OCI-M1 (cell line): ENCODE measurements at places on chromosomes 4 and X.

GRCh38 chrX:96564595-96564994 lies 120.0 kb upstream of the DIAPH2 start:
- no peak for DNase-seq

DNA sequence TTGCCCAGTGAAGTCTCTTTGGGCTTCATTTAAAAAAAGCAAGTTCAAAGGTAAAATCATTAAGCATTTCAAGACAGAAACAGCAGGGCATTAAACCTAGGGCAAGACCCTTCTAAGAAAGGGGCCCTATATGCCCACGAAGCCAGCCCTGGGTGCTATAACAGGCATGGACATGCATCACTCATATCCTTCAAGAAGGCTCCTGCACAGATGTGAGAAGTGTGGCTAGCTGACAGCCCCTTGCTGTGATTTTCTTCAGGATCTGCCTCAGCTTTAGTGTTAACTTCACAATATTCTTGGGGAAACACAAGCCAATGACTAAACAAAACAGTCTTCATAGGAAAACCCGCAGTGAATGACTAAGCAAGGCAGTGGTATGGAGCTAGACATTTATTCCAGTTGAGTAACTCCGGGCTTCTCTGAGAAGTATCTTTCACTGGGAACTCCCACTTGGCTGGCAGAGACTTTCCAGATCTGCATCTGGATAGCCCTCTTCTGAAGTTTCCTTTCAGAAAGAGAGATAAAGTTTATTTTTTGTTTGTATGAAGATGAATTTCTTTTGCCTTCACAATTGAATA lies 11.9 kb upstream of the MAOA start:
- DNase-seq: peak; percentile 80

GRCh38 chr4:89922848-89923416 lies 28.3 kb downstream of the MMRN1 start:
- DNase-seq: no peak

- DNase-seq: no peak
These were observed 40.4 kb downstream of the CCDC158 start for GRCh38 chr4:76380561-76380960.

DNA sequence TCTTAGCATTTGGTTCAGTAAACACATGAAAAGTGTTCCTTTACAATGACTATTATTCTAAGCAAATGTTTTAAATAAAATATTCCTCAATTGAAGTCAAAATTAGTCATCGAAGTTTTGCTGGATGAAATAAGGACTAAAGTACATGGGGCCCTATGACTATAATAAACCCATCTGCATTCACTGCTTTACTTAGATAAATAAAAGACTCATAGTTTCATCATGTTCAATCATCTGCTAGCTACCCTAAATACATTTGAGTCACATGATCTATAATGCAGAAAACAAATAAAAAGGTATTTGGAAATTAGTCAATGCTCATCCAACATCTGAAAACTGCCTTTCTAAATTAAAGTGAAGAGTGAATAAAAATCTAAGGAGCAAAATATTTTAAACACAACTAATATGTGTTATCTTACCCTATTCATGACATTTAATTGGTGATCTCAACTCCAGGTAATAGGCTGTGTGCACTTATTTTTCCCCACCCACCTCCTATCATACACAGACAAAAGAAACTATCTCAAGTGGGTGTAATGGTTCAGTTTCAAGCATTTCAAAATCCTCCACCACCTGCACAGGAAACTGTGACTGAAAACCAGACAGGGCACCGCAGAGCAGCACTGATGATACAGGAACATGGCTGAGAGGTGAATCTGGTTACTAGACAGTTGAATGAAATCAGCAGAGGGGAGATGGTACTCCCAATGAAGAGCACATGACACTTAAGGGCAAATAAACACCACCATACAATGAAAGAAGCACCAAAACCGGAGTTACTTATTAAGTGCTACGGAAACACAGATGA lies 78.6 kb downstream of the CAMK2D start:
- no peak for DNase-seq

DNA sequence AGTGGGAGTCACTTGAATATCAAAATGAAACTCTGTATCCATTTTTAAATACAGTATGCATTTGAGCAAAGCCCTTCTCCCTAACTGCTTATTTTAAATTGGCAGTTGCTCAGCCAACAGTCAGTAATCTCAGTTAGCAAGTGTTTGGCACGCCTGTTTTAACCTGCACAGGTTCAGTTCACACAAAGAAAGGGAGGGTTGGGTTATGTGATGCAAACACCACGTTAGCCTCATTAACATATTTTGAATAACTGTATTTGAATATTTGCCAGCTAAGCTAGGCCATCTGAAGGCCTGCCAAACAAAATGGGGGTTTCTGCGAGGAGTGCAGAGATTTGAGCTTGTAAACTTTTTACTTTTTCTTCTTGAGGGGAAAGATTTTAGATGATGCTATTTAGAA lies 19.8 kb downstream of the GAB1 start:
- no peak for DNase-seq

DNA sequence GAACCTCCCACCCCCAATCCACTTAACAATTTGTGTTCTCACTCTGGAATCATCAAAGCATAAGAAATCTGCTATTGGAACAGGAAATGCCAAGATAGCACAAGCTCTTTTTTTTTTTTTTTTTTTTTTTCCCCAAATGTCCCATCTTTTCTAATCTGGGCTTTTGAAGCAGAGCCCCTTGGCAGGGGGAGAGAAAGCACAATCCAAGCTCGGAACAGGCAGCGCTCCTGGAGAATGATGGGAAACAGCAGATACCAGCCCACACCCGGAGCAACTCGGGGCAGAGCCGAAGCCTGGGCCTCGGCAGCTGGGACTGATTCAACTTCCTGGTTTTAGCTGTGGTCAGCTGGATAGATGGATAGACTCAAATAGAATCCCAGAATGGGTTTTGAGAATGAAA lies 235.1 kb downstream of the QDPR start:
- peak; percentile 13 for DNase-seq

DNA sequence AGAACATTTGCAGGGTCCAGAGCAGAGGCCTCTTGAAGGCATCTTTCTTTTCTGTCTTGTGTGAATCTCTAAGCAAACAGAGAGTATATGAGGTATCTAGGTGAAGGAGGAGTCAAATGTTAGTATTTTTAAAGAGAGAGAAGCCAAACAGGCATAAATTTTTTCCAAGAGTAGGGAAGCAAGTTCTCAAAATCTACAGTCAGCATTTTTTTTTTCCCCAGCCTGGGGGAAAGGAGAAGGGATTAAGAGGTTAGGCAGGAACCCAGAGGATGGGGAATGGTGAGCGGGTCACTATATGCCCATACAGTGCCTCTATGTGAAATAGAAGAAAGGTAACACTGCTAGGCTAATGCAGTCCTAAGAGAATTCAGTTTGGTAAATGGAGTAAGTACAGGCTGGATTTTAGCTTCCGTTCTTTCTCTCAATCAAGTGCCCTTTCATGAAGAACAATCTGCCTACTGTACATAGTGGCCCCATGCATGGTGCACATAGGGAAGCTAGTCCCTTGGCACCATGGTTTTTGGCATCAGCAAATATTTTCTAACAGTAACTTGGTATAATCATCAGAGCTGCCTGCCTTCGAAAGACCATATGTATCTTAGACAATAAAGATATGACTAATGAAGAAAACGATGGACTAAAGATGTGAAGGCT lies 163.1 kb upstream of the MAB21L2 start:
- DNase-seq: no peak

DNA sequence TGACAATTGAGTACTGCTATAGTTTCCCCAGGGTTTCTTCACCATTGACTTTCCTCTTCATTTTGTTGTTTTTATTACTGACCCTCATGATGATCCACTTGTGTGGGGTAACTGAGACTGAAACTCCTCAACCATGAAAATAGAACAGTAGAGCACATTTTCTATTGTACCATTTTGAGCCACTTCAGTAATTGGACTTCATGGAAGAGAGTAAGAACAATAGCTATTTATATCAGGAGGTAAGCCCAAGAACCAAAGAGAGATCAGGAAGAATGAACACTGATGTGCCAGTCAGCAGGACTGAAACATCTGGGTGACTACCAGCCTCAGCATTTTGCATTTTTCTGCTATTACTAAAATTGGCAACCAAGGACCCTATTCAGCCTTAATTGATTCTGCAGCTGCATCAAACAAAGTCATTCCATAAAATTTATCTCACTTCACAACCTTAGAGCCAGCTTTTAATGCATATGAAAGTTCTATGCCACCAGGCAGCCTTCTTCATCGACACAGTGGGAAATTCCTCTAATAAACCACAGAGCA lies 151.4 kb downstream of the BANK1 start:
- no peak for DNase-seq

DNA sequence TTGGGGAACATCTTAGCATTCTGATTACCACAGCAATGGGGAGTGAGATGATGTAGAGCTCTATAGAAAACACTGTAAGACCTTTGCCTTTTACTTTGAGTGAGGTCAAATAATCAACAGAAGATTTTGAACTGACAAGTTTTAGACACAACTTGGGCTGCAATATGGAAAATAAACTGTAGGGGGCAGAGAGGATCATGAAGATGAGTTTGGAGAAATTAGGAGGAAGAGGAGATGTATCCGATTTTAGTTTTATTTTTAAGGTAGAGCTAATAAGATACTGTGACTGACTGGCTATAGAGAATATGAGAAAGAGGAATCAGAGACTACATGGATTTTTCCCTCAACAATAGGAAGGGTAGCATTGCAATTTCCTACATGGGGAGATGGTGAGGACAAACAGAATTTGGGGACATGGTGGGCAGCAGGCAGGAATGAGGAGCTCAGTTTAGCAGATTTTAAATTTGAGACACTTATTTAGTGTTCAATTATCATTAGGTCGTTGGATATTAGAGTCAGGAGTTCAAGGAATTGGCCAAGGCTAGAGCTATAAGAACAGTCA lies 563.1 kb downstream of the INPP4B start:
- peak; percentile 69 for DNase-seq

- DNase-seq: no peak
These were observed 181.0 kb downstream of the PALLD start for GRCh38 chr4:168677879-168678278.

- DNase-seq: peak; percentile 13
These were observed 127.8 kb upstream of the METTL14 start for GRCh38 chr4:118557298-118557851.

- DNase-seq: no peak
These were observed 16.7 kb downstream of the LGI2 start for GRCh38 chr4:25013756-25014661.

- DNase-seq: peak; percentile 73
These were observed 37.4 kb downstream of the OCRL start for GRCh38 chrX:129577473-129577872.

DNA sequence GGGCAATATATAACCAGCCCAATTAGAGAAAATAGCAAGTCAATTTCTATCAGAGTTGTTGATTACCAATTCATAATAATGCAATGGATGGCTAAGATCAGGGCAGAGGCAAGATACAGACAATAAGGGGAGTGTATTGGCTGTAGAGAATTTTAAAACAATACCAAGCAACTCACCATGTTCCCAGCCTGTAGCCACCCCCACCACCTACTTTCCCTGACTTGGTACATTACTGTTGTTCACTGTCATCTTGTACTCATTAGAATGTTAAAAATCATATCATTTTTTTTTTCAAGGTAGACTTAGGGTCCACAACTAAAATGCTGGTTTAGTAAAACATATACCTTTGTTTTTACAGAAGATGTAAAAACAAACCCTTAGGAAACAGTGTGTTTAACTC lies 27.7 kb downstream of the HNRNPD start:
- no peak for DNase-seq

GRCh38 chr4:42478509-42478908 lies 81.2 kb downstream of the SHISA3 start:
- DNase-seq: no peak

DNA sequence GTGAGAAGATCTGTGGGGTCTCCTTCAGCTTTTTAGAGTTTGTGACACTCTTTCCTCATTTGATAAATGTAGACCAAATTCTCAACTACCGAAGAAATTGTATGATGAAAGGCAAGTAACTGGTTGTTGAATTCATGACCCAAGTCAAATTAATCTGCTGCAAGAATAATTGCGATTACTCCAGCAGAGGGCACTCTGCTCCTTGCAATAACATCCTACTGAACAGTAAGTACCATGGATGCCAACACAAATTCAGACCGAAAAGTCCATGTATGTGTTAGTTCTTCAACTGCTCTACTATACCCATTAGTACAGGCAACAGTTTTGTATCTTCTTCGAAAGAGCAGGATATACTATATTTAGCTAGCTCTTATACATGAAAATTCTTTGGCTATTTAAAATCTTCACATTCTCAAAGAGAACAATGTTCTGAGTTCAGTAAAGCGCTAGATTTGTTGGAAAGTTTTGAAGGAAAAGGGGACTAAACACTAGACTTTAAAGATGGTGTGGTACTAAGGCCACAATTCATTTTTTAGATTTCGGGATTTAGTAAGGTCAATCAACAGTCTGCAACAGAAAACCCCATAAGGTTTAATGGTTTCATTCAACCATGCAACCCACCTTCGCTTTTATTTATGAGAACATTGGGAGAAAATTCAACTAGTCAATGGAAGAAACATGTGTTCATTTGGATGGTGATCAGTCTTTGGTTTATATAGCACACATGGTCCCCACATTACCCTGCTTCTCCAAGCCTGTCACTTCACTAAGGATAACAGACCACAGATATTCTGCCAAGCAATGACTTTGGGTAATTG lies 105.4 kb upstream of the TBC1D9 start:
- peak; percentile 91 for DNase-seq

DNA sequence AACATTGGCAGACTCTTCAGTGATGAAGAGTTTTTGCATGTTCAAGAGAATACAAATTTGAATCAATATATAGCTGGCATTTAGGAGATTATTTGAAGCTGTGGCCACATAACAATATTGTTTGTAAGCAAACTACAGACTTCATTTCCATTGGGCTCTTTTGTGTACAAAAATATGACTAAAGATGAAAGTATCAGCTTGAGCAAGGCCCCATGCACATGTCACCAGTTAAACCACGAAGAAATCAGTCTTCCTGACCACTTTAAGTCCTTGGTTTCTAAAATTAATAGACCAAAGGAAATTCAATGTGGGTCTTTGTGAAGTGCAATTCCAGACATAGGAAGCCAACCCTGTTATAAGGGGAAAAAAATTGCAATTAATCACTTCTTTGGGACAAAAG lies 1664.6 kb upstream of the ADGRL3 start:
- no peak for DNase-seq

DNA sequence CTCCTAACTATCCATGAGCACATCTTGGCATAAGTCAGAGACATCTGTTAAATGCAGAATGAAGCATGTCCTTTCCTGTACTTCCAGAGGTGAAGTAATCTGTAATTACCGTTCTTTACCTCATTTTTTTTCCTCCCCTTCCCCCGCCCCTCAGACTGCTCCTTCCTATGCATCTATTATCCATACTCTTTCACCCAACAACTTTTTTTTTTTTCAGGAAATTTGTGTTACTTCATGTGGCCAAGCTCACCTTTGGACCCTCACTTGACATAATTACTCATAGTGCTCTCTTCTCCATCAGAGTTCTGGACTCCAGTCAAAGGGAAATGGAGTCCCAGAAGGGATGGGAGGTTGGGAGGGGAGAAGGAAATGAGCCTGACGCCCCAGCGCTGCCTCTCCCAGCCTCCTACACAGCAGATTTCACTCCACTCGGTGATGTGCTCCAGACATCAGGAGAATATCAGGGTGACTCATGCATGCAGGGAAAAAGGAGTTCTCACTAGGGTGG lies 568.8 kb downstream of the STIM2 start:
- DNase-seq: no peak
